ENCODE measurements at places on chromosomes 6 and 20. TPM values are rescaled to one million over a fixed set of nuclear protein-coding genes. Genes with fewer than 3 reads are reported as not detected.

DNA sequence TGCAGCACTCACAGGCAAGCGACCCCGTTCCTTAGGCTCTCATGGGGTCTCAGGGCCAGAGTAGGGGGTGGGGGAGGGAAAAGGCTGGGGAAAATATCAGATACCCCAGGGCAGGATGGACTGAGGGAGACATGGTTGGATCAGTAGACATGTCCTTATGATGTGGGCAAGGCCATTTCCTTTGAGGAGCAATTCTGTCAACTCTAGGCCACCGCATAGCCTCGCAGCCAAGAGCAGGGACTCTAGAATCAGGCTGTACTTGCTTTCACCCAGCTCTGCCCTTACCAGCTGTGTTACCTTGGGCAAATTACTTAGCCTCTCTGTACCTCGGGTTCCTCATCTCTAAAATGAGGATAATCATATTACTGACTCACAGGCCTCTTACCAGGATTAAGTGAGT is 2.2 kb upstream of the MAPK13 start:
- no peak for DNase-seq

- DNase-seq = no peak
Measured at GRCh38 chr6:34085453-34086170, 60.3 kb downstream of the GRM4 start.

DNA sequence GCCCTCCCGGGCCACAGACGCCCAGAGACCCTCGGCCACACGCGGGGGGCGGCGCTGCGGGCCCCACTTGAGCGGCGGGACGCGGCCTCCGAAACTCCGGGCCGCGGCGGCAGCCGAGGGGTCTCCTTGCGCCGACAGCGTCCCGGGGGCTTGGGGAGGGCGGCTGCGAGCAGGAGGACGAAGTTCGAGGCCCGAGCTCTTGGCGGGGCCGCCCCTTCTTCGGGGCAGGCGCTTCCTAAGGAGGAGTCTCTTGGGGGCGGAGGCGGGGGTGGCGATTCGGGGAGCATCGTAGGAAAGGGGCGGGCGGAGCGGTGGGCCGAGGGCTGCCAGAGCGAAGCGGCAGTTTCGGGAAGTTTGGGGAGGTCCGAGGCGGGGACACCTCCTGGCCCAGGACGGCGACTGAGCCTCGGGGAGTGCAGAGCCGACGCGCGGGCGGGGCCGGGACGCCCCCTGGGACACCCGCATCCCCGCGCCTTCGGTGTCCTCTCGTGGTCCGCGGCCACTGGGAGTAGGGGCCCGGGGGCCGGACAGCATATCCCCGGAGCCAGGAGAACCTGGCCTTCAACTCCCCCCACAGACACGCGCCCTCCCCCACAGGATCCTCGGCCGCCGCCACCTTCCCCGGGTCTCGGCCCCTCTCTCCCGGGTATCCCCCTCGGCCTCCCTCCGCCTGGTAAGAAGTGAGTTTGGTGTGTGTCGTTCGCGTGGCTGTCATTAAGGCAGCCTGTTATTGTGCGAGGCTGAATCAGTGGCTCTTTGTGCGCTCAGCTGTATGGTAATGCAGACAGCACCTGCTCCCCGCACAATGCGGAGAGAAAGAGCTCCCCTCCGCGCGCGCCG is 613 bp upstream of the DLL1 start:
- DNase-seq = no peak

The RIPPLY2 gene
- not detected for polyA plus RNA-seq

DNA sequence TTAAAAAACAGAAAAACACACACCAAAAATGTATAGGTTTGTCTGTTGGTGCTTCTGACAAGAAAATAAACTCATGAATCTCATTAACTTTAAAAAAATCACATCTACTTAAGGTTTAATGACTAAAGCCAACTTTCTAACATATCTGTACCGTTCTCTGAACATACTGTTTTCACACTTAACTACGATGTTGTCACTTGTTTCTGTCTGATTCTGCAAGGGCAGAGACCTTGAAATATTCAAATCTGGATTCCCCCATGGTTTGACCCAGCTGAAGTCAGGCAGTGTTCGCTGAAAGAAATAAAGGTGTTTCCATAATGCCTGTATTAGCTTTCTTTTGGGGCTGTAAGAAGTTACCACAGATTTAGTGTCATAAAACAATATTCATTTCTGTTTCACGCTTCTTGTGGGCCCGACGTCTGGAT is 2.7 kb upstream of the ASXL1 start:
- DNase-seq = no peak

The TAAR8 gene
- not detected for polyA plus RNA-seq

DNA sequence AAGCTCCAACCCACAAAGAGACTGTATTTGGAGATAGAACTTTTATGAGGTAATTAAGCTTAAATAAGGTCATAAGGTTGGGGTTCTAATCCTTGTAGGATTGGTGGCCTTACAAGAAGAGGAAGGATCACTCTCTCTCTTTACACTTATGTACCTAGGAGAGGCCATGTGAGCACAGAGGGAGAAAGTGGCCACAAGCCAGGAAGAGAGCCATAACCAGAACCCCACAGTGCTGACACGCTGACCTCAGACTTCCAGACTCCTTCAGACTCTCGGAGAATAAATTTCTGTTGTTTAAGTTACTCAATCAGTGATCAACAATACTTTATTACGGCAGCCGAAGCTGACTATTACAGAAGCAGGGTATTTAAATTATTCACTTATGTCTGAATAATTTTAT is 430.5 kb upstream of the EPHA7 start:
- DNase-seq = no peak

GRCh38 chr6:28139860-28140543 is 1.7 kb upstream of the ZKSCAN8 start:
- DNase-seq = no peak

The ATP5F1E gene
- 190 TPM for polyA plus RNA-seq

- DNase-seq = no peak
Measured at GRCh38 chr6:152748843-152749242, 1.8 kb upstream of the VIP start.

The MAK gene
- 1.4 TPM for polyA plus RNA-seq

- DNase-seq = no peak
Measured at GRCh38 chr6:160238761-160239751, 19.6 kb downstream of the SLC22A2 start.

The IL17A gene
- not detected for polyA plus RNA-seq

- DNase-seq = no peak
Measured at GRCh38 chr20:1810926-1811620, 84.1 kb upstream of the SIRPA start.

- DNase-seq = no peak
Measured at GRCh38 chr6:34829137-34829536, 37.3 kb downstream of the BLTP3A start.

DNA sequence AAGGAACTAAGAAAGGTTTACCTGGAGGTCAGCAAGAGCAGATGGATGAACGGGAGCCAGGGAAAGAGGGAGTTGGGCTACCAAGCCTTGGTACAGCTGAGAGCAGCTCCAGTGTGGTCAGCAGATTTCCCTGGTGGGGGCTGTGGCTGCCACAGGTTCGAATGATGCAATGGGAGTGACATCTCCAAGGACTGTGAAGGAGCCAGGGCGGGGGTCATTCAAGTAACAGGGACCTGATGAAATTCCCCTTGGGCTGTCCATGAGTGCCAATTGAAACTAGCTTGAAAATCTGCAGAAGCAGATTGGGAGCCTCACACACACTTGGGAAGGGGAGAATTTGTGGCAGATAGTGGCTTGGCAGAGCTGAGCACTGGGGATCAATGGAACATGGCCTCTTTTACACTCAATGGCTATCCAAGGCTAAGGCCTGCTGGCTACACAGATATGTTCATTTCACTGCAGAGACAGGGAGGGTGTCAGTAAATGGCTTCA is 247.0 kb upstream of the ECI2 start:
- DNase-seq = no peak

GRCh38 chr6:140321891-140322290 is 947.4 kb upstream of the CITED2 start:
- no peak for DNase-seq

- DNase-seq = no peak
Measured at GRCh38 chr6:162099685-162100084, 627.9 kb downstream of the PRKN start.

Data from left renal pelvis (tissue), 4 donors.